ENCODE measurements at places on chromosomes 7 and 10. TPM values are rescaled to one million over a fixed set of nuclear protein-coding genes. Genes with fewer than 3 reads are reported as not detected.

Gene BUB3
- 60.5 TPM for total RNA-seq

Gene SAP25
- total RNA-seq: 2.8 TPM

Gene EIF5AL1
- total RNA-seq: 0.78 TPM

DNA sequence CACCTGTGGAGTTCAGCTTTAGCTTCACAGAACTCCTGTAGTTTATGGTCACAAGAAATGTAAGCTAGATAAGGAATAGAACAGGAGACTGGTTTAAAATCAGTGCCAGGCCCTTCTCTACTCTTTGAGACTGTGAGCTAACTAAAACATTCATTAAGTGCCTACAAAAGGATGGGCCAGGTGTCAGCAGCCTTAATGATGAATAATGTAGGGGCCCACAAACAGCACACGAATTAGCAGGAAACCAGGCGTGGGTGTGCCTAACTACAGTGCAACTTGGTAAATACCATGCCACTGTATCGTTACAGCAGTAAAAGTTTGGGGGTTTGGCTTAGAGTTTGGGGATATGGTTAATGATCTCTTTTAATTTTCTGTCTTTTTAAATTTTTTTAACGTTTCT, 6.1 kb upstream of the ABLIM1 start:
- no peak for ATAC-seq

- ATAC-seq: no peak
Measured at GRCh38 chr10:119042169-119042568, 12.7 kb downstream of the NANOS1 start.

DNA sequence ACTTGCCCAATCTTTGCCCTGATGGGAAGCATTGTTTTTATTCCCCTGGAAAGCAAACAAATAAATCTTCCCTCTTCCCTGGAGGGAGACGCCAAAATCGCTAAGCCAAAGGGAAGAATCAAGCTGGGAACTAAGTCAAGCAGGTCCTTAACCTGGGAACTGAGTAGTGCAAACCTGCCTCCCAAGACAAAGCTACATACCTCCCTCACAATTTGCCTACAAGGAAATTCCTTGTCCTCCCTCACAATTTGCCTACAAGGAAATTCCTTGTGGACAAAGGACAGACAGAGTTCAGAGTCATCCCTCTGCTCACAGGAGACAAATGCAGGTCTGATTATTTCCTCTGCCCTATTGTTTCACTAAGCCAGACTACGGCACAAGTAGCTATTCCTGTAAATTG, 50.5 kb downstream of the SPOCK2 start:
- ATAC-seq: no peak

DNA sequence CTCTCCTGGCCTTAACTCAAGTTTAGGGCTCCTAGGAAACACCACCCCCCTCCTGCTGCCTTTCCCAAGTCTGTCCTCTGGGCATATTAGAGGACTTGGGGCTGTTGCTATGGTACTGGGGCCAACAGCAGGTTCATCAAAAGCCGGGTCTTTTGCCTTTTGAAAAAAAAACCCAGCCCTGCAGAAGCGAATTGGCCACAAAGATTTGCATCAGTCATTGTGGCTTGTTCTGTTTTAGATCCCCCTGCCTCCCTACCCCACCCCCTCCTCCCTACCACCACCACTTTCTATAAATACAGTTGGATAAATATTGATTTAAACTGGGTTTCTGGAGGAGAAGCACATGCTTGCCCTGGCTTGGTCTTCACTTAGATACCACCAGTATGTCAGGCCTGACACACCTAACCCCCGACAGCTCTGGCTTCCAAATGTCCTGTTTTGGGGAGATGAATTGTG, 7.0 kb downstream of the MXI1 start:
- peak; percentile 14 for ATAC-seq

GRCh38 chr10:62302760-62303159, 34.1 kb upstream of the RTKN2 start:
- no peak for ATAC-seq

GRCh38 chr7:99449326-99449725, 10.6 kb downstream of the CPSF4 start:
- no peak for ATAC-seq

- no peak for ATAC-seq
Measured at GRCh38 chr7:23654508-23654907, 25.5 kb upstream of the FAM221A start.

GRCh38 chr7:20287317-20287716, 43.4 kb upstream of the ITGB8 start:
- ATAC-seq: no peak

- ATAC-seq: no peak
Measured at GRCh38 chr7:41592236-41592635, 110.7 kb downstream of the INHBA start.

DNA sequence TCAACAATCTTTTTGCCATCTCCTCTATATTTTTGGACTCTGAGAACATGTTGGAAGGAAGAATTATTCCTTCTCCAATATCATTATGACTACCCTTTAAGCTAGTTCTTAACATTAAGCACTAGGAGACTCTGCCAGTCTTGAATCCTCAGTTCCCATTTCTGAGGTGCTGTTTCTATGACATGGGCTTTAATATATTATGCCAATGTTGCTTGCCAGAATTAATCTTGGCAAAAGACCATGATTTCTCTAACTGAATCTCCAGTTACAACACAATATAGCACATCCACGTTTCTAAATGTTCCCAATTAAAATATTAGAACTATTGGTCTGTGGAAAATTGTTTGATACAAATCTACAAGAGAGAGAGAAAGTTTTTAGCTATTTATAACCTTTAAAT, 250.0 kb downstream of the HGF start:
- ATAC-seq: no peak

- ATAC-seq: no peak
Measured at GRCh38 chr7:94244760-94245159, 149.9 kb upstream of the COL1A2 start.

GRCh38 chr10:13019280-13019679, 17.8 kb upstream of the CCDC3 start:
- no peak for ATAC-seq

DNA sequence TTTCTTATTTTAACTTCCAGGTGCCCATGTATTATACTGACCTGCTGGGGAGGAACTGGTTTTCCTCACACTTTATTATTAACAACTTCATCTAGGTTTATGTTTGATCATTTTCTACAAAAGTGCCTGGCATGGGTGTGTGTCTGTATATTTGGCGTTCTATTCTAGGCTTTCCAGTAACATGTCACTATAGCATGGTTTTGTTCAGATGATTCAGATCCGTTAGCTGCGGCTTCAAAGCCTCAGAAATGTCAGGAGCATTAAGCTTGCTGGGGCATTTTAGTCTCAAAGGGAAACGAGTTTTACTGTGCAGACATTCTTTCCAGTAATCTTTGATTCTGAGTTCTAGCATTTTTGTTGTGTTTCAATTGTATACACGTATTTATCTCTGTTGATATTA, 2.3 kb downstream of the INPP5A start:
- ATAC-seq: no peak

DNA sequence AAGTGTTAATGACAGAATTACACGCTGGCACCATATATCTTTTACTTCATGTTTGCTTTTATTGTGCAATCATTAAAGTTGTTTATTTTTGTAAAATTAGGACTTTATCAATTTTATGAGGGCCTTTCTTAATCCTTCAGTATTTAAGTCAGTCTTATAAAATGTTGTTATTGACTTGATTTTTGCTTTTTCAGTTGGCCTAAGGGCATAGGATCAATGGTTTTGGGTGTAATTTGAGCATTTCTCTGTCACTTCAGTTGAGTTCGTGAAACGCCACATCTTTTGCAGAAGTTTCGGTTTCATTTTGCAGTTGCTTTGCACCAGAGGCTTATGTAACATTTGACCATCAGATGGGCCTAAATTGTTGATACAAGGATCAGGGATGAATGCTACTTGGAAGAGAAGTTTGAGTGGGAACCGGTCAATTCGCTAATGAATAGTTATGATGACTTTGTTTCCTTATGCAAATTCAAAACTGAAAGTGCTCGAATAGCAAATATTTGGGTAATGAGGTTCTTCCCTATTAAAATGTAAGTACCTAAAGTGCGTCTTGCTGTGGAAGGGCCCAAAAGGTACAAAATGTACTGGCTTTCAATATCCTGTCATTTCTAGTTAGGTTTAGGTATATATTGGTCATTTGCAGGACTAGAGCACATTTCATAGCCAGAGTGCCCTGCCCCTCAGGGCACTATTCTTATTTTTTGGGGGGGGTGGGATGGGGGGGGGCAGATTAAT, 340.9 kb downstream of the LRMDA start:
- ATAC-seq: no peak
